Activated naive CD4-positive, alpha-beta T cell (primary cell): ENCODE measurements at places on chromosomes 3 and 15.

DNA sequence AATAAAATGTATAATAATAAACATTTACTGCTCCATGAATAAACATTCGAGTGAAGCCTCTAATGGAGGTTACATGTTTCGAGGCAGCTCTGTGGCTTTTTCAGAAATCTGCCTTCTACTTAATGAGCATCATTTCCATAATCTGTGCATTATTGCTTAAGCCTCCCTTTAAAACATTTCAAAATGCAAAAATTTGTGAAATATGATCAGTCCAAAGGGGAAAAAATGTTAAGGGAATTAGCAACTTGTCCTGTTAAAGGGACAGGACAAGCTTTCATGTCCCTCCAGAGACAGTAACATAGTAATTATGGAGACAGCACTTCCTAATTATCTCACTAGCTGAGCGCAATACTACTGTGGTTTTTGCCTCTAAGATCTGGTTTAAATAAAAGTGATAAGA lies 886.6 kb upstream of the CFAP20DC start:
- no peak for DNase-seq

- no peak for DNase-seq
Measured at GRCh38 chr15:66733976-66734375, 31.9 kb downstream of the SMAD6 start.

- no peak for DNase-seq
Measured at GRCh38 chr3:181103605-181104004, 114.1 kb upstream of the DNAJC19 start.

DNA sequence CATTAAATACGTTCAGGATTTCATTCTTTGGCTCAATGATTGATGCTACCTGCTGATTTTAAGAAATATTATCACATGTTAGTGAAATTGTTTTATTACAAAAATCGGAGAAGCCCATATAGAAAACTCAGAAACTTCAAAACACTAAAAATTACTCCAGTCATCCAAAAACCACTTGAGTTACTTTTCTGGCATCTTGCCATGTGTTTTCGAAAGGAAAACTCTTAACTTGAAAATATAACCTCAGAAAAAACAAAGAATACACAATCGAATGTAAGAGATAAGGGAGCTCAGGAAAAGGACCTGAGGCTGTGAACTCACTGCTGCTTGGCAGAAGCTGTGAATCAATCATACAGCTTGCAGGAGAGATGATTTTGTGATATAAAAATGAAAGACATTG lies 151.3 kb upstream of the SLITRK3 start:
- DNase-seq = no peak

DNA sequence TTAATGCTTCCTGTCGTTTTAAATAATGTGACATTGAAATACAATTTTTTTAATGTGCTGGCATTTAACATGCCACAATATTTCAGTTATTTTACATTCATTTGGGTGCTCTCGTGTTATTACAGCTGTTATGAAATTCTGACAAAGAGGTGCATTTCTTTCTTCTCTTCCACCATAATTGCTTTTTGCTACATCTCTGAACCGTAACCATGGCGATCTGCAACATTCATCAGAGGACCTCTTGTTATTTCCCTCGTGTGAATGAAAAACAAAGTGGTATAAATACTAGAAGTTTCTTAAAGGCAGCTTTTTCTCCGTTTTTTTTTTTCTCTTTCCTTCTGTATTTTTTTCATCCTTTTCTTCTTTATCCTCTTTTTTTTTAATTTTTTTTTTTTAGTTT lies 316.4 kb downstream of the MCTP2 start:
- DNase-seq = no peak

DNA sequence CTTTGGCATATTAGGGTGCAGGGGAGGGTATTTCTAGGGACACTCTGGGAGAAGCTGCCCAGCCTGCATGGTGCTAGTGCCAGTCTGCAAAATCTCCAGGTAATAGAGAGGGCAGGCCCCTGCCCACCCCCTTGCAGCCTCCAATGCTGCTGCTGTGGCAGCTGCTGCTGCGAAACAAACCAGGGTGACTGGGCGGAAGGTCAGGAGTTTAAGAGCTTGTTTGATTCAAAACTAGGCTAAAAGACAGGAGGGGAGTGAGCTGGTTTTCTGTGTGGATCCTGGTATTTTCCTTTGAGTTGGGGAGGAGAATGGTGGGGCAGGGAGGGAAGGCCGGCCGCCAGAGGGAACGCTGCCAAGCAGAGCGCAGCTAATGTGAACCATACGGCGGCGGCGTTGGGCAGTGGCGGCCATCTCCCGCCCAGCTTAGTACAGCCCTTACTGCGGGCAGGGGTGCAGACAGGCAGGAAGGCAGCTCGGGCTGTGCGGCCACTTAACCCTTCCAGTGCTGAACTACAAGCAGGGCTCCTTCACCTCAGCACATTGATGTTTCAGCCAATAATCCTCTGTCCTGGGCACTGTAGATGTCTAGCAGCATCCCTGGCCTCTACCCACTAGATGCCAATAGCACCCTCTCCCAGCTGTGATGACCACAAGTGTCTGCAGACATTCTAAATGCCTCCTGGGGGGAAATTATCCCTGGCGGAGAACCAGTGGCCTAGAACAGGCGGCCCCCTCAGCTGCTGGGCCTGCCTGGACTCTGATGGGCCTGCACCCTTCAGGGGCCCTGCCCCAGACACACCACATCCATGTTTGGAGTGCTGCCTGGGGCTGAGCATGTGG lies 125.7 kb downstream of the EEFSEC start:
- DNase-seq = no peak

GRCh38 chr3:3665961-3666640 lies 133.1 kb upstream of the LRRN1 start:
- DNase-seq = no peak

DNA sequence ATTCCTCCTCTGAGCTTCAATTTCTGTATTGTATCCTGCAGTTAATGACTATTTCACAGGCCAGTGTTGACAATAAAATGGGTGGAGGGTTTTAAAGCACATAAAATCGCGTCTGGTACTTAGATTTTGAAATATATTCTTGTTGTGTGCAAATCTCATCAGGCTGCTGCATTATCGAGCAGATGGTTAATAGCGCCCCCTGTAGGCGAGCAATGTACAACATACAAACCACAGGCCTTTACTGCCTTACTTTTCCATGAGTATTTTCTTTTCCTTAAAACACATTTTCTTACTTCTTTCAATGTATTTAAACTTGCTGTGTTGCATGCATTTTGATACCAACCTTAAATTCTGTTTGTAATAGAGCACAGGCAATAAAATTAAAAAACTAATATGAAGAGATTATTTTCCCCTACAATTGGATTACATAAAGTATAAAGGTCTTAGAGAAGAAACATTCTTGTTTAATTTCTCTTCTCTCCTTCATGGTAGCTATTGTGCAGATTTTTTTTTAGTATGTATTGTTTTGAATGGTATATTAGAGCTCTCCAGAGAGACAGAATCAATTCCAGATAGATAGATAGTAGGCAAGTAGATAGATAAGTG lies 608.4 kb downstream of the CADM2 start:
- no peak for DNase-seq

DNA sequence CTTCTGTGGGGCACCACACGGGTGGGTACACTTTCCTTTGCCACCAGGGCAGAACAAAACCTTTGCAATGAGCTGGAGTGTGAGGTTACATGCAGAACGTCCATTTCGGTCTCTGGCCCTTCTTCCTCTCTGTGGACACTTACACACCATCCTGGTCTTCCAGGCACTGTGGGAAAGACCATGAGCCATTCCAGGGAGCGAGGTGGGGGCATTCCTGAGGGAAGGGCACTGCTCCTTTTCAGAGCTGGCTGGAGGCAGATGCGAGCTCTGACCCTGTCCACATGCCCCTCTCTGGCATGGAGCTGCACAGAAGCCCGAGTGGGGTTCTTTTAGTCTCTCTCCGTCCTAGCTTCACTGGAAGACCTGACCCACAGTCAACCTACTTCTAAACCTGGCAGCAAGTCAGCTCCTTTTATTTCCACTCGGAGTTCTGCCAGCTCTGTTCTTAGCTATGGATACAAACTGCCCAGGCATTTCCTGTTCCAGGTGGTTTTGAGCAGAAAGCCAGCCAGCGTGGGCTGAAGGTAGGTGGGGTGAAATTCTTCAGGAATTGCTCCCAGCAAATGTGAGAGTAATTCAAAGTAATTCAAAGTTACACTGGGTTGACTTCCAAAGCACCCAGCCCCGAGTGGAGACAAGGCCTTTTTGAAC lies 281.4 kb downstream of the ADAMTS17 start:
- no peak for DNase-seq

DNA sequence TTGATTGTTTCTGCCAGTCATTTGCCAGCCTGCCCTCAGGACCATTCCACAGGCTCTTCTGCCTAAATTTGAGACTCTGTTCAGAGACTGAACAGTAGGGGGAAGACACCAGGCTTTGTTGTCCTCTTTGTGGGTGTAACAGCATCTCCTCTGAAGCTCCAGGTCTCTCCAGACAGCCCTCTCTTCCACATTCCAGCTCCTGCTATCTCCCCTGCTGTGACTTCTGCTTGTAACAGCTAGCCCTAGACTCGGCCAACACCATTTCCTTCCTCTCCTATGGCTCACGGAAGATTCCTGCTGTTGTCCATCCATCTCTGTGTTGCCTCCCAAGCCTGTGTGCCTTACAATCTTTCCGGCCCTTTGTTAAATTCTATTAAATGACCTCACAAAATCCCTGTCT lies 40.2 kb downstream of the SUCLG2 start:
- no peak for DNase-seq

- no peak for DNase-seq
Measured at GRCh38 chr3:120018299-120018698, 75.9 kb downstream of the GSK3B start.

GRCh38 chr15:26028086-26028740 lies 165.1 kb upstream of the ATP10A start:
- DNase-seq = no peak

DNA sequence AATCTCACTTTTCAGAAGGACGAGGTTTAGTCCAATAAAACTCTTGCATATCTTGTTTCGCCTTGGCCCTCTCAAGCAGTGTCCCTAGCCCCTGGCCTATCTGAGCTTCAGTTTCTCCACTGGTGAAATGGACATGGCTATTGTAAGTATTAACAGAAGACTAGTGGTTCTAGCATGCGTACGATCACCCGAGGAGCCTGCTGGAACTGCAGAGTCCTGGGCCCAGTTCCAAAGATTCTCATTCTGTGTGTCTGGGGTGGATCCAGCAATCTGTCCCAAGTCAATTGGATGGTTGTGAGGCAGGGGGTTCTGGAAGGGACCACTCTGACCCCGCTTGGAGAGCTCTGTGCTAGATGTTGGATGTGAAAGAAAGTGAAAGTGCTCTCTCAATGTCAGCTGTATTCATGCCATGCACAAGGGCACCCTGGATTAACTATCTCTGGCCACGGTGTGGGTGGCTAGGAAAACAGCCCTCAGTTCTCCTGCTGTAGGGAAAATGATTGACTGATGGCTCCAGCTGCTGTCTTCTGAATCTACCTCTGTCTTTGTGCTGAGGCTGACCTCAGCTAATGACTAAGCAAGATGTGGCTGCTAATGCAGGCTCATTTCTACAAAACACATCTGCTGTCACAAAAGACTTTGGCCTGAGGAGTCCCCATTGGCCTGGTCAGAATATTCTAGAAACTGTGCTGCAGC lies 1.9 kb upstream of the PLA1A start:
- DNase-seq = no peak

- DNase-seq = no peak
Measured at GRCh38 chr3:120025520-120025919, 68.7 kb downstream of the GSK3B start.

DNA sequence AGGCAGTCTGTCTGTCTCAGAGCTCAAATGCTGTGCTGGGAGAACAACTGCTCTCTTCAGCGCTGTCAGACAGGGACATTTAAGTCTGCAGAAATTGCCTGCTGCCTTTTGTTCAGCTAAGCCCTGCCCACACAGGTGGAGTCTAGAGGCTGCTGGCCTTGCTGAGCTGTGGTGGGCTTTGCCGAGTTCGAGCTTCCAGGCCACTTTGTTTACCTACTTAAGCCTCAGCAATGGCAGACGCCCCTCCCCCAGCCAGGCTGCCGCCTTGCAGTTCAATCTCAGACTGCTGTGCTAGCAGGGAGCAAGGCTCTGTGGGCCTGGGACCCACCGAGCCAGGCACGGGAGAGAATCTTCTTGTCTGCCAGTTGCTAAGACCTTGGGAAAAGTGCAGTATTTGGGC lies 25.0 kb upstream of the RPP14 start:
- DNase-seq = no peak

DNA sequence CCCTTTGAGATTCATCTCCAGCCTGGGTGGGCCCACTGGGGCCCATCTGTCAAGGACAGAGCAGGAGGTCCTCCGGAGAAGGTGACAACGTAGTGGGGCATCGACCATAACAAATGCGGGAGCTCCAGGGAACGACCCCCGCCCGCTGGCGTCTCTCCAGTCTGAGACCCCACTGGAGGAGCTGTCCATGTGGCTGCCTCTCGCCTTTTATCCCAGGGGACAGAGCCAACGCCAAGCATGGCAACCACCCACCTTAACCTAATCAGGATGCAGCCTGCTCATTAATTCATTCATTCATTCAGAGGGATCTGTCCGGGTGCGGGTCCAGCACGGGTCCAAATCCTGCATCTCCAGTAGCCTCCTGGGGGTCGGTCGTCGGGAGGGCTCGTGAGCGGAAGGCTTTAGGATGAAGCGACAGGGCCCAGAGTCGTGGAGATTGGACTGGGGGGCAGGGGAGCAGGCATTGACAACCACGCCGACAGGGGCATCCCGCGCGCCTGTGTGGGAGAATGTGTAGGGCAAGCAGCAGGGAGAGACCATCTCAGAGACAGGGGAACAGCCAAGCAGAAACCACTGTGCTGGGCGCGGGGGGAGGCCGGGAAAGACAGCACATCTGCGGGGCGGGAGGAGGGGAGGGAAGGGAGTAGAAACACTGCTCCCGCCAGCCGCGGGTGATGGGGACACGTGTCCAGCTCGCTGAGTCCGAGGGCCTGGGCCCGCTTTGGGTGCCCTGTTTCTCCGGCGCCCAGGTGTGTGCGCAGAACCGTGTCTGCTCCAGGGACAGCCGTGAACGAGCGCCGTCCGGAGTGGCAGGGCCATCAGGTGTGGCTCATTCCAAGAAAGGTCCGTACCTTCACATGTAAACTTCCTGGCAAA lies 1.9 kb downstream of the PIGZ start:
- no peak for DNase-seq

GRCh38 chr15:45393851-45394250 lies 15.5 kb upstream of the GATM start:
- DNase-seq = no peak
